Esophagus muscularis mucosa (tissue), 4 donors: ENCODE measurements at places on chromosomes 2 and 18. TPM values are rescaled to one million over a fixed set of nuclear protein-coding genes. Genes with fewer than 3 reads are reported as not detected.

DNA sequence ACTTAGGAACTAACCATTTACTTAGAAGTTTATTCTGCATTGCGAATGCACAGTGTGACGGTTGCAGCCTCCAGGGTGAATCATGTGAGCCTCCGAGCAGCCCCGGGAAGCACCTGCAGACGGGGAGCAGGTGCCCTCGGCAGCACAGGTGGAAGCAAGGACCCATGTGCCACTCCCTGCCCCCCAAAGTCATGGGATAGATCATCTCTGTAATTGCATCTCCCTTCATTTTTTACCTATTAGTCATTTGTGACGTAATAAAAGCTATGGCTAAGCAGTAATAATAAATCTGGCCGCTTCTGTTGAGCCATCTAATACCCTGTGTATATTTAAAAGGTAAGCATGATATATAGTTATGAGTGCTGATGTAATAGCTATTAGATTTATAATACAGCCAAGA is 97.2 kb downstream of the PTGR3 start:
- DNase-seq = no peak

DNA sequence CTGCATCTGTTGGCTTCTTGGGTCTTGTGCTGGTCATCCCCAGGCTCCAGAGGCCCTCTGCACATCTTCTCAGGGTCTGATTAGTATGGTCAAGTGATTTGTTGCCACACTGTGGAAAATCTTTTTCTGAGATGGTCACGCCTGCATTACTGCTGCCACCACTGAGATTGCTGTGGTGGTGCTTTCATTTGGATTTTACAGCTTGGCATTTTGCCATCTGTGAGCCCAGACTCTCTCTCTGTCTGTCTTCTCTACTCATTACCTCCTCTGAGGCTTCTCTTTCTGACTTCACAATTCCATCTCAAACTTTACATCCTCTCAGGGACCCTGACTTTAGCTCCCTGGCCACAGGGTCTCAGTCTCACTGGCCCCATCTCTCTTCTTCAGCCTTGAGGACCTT is 154.6 kb downstream of the LRRTM1 start:
- peak; percentile 86 for DNase-seq

Gene APLF
- total RNA-seq = 10.4 TPM

DNA sequence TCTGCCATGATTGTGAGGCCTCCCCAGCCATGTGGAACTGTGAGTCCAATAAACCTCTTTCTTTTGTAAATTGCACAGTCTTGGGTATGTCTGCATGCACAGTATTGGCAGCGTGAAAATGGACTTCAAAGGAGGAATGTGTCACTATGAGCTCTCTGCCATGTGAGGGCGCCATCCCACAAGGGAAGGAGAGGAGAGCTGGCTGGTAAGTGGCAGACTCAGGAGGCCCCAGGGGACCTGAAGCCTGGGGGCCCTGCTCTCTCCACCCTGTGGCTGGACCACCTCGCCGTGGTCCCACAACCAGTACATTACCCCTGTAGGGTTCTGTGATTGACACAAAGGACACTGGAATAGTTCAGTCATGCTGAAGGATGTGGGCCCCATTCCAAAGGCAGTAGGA is 122.1 kb downstream of the RPIA start:
- peak; percentile 70 for DNase-seq

Gene CTIF
- 137 TPM for total RNA-seq

- DNase-seq = no peak
These were observed 3.7 kb upstream of the KIF1A start for GRCh38 chr2:240823449-240824336.

Gene PLCL1
- 79.3 TPM for total RNA-seq

Gene GREB1
- total RNA-seq = 11.0 TPM

- DNase-seq = no peak
These were observed 13.9 kb upstream of the SLC1A4 start for GRCh38 chr2:64975232-64975821.

- no peak for DNase-seq
These were observed 17.3 kb upstream of the RHOB start for GRCh38 chr2:20429528-20429927.

Gene AMER3
- total RNA-seq = 0.06 TPM

Gene RGPD4
- not detected for total RNA-seq

Gene KYNU
- total RNA-seq = 1.2 TPM

DNA sequence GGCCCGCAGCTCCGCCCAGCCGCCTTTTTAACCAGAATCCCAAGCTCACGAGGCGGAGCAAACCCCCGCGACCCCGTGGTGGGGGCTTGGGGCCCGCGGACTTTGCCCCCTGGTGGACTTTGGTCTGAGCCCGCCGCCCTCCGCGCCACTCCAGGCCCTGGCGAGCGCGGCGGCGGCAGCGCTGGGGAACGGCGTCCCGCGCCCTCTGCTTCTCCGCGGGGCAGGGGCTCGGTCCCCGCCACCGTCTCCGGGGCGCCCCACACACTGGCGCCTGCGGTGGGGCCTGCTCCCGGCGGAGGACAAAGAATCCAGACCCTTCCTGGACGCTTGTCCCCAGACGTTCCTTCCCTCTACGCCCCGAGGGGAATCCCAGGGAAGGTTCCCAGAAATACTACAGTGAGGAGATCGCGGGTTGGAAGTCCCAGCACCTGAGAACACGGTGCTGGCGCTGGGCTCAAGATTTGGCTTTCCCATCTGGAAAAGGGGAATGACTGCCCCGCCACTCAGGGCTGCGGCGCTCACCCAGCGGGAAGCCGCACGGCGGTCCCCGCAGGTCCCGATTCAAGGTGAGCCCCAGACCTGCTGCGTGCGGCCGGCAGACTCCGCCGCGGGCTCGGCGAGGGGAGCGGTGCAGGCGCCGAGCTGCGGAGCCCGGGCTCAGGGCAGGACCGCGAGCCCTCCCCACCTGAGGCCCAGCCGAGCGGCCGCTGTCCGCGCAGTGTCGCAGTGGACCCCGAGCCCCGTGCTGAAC is at the start of gene HAAO:
Gene HAAO (minus strand): TSS at position 1 of the 751 bp plus-strand sequence. CDS start 47 bp downstream, outside the sequence.
- no peak for DNase-seq

DNA sequence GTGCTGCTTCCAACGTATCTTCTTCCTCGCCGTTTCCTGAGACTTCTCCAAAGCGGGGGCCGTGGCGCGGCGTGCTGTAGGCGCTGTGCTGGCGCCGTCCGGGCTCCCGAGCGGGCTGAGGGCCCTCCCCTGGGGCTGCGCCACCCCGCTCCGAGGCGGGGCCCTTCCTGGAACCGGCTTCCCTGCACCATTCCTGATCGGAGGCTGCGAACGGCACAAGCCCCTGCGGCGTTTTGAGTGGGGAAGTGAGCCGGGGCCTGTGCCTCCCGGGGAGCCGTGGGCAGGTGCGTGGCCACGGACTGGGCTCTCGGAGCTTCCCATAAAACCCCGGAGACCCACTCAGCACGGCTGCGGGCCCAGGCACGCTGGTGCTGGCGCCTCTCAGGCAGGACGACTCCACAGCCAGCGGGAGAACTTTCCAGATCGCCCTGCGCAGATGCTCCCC is 74.7 kb downstream of the PSMG2 start:
- DNase-seq = no peak

- no peak for DNase-seq
These were observed 124.0 kb downstream of the GAREM1 start for GRCh38 chr18:32346671-32347070.

Gene ZNF521
- 15.6 TPM for total RNA-seq

Gene FOXD4L1
- total RNA-seq = not detected

GRCh38 chr18:8834881-8835280 is 129.5 kb downstream of the MTCL1 start:
- DNase-seq = no peak

GRCh38 chr18:13265911-13266217 is 47.3 kb downstream of the LDLRAD4 start:
- DNase-seq = no peak

GRCh38 chr2:191790737-191791136 is 56.2 kb downstream of the CAVIN2 start:
- no peak for DNase-seq

DNA sequence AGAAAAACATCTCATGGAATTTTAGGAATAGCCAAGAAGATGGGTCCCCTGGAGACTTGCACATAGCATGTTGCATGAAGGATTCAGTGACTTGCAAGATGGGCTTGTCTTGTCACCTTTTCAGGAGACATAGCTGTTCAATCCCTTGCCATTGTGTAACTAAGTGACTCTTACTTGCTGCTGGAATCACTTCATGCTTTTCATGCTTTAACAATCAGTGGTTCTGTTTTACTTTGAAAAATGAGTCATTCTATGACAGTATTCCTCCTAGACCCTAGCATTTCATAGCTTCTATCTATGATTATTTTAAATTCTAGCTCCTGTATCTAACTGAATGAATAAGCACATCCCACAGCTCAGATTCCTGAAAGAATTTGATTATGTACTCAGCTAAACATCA is 2.8 kb downstream of the KYNU start:
- DNase-seq = no peak

DNA sequence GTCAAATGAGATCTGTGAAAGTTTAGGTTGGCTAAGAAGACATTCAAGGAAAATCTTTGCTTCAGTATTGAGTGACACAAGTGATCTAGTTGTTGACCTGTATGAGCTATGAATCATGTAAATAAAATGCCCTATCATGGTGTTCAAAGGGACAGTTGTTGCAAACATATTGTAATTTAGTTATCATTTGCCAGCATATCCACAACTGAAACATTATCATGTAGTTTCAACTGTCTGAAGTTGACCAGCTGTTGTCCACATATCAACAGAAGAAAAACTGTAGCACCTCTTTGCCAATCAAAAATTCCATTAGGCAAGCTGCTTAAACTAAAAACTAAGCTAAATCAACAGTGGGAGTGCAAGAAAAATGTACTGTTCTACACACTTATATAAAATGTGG is 527.1 kb upstream of the NRXN1 start:
- no peak for DNase-seq

- no peak for DNase-seq
These were observed 141.0 kb downstream of the THADA start for GRCh38 chr2:43454791-43455190.

Gene GALNT3
- total RNA-seq = 2.5 TPM

DNA sequence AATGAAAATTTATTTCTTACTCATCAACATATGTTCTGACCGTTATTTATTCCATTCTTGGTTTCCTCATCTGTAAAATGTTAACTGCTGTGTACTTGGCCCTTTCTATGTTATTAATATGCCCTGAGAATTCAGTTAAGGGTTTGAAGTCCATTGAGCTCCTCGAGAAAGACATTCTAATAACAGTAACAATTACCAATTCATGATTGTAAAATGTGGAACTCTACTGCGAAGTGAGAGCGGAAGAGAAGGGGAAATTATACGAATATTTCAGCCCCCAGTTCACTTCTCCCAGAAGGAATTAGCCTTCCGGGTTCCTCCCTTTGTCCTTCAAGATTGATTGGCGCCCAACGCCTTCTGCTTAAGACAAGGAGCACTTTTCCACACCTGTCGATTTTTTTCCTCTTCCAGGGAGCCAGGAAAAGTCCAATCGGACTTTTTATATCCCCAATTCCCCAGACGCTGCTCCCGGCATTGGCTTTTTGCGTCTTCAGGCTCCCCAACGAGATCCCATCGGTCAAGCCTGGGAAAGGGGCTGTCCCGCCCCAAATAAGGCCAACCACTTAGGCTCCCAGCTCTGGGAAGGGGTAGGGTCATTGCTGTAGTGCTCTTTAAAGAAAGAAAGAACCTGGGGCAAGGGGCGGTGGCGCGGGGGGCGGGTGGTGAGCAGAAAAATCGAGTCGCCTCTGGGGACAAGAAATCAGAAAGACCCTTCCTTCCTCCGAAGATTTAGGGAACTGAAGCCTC is 1.6 kb downstream of the DSC2 start:
- no peak for DNase-seq

Gene TMEFF2
- total RNA-seq = 0.52 TPM

GRCh38 chr2:197217541-197217940 is 93.0 kb downstream of the ANKRD44 start:
- DNase-seq = no peak

DNA sequence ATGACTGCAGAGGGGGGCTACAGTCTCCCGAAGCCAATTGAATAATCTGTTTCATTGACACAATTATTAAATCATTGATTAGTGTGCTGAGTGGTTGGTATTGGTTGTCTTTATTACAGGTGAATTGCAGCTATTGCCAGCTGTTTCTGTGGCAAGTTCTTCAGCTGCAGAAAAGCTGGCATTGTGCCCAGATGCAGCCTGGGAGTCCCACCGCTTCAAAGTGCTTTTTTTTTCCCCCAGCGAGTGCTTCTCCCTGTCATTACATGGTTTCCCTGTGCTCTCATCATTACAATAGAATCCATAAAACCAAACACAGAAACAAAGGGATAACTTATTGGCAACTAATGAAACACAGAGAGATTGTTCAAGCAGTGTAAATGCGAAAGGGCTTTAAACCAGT is 164.7 kb downstream of the GRB14 start:
- DNase-seq = no peak

DNA sequence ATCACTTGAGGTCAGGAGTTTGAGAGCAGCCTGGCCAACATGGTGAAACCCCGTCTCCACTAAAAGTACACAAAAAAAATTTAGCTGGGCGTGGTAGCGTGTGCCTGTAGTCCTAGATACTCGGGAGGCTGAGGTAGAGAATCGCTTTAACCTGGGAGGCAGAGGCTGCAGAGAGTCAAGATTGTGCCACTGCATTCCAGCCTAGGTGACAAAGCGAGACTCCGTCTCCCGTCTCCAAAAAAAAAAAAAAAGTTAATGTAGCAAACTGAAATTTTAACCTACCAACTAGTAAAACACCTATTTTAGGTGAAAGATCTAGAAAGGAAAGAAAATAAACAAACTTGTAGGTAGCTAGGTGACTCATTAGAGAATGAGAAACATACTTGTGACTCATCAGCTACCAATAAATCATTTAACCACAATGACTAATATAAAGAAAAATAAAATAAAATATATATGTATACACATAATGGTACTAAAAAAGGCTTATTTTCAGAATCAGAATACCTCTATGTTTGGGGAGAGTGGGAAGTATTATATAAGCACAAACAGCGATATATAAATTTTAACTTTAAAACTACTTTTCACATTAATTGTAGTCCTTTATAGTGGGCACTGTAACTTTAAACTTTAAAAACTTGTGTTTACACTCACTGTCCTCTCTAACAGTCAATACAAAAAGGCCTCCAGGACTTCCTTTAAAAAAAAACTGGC is 36.6 kb downstream of the DARS1 start:
- no peak for DNase-seq

Gene CYTIP
- total RNA-seq = 3.6 TPM

Gene NEU2
- not detected for total RNA-seq

DNA sequence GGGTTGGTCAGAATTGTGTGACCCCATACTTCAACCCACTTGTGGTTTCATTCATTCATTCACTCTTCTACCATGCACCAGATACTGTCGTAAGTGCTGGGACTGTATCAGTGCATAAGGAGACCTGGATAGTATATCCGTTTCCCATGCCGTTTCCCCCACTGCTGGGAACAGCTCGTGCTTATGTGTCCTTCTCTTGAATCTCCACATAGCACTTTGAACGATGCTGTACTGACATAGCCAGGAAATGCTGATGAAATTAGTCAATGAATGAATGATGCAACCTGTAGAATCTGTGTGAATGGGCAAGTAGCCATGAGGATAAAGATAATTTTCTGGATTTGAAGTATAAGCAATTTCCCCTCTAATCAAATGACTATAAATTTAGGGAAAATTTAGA is 276.1 kb downstream of the BCL2 start:
- peak; percentile 19 for DNase-seq

DNA sequence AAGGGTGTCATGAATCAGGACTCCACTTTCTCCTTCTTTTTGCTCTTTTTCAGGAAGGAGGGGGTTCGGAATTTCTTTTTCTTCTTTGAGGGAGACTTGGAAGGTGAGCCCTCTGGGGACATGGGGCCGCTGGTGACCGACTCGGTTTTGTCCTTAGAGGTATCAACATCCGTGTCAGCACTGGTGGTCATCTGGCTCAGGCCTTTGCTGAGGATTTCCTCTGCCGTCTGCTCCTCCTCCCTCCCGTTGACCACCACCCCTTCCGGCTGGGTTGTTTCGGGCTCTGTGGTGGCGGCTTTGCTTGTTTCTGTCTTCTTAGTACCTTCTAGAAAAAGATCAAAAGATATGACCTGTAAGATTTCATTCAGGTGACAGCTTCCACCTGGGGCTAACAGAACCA is 104.6 kb downstream of the ADD2 start:
- no peak for DNase-seq
